ENCODE measurements at places on chromosomes 2 and 18.
A peak's percentile ranks its signal among the peaks of the same experiment; 100 is the strongest.

GRCh38 chr18:77140439-77141109 is 8.0 kb upstream of the MBP start:
- peak; percentile 73 for DNase-seq

- no peak for DNase-seq
Measured at GRCh38 chr2:211259831-211260476, 703.6 kb downstream of the CPS1 start.

- DNase-seq = no peak
Measured at GRCh38 chr2:207014424-207014823, 75.1 kb downstream of the CPO start.

DNA sequence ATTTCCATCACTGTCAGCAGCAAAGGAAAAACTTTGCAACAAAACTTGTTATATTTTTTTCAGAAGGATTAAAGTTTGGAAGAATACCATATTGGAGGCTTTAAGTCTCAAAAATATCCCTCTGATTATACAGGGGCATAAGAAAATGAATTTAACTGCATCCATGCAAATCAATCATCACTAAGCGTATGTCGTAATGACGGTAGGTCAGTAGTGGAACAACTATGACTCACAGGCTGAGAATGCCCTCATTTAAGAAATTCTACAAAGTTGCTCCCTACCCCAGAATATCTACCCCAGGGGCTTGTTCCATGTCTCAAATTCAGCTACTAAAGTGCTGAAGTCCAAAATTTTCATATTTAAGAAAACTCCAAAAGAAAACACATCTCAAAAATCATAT is 12.5 kb upstream of the NAB1 start:
- no peak for DNase-seq

DNA sequence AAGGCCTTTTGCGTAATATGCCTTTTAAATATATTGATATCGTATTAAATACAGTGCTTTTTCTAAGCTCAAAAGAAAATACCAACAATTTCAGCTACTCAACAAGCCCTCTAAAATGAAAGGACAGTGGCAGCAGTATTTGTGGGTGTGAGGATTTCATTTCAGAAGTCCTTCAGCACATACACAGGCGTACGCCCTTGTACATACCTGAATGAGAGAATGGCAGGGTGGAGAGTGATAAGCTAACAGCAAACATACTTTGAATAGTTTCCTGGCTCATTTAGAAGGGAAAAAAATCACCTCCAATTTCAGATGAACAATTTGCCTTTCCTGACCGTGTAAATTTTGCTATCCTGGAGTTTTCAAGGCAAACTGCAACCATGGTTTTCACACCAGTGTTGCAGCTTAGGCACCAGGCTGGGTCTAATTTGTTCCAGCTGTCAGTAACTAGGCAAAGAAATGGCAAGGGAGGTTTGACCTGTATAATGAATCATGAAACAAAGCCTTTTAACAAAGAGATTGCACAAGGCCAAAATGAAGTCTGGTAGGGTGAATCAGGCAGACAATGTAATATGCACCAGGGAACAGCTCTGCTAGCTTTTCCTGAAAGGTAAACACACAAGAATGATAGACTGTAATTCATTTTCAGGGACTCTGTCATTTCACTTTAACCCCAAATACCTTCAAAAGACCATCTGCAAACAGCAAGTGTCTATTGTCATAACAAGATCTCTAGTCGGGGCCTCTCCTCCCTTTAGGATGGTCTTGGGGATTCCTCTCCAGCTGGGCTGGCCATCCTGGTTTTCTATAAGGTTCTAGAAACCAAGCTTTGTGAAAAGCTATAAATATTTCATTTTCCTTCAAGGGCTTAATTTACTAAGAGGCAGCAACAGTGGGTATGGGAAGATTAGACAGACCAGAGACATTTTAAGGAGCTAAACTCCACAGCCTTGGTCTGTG is 11.5 kb downstream of the ANKRD29 start:
- no peak for DNase-seq

DNA sequence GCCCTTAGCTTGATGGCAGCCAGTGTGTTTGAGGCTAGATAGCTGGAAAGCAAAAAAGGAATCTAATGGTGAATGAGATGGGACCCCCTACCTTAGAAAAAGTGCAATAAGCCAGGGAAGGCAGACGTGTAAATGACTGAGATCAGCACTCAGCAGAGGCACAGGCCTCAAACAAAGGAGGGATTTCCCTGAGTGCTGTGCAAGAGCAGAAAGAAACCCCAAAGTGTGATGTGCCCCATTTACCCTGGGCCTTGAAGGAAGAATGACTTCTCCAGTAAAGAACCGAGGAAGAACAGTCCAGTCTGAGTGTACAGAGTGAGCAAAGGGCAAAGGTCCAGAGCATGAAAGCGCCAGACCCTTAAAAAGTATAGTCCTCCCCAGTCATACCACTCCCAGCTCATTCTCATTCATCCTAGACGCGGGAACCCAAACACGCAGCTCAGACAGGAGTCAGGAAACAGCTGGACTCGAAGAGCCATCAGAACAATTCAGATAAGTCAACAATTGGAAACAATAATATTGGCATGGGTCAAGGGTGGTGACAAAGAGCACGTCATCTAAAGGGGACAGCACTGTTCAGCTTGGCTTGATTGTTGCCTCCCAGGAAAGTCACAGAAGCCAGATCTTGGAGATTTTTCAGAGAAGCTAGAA is 121.7 kb downstream of the INO80D start:
- DNase-seq = no peak

DNA sequence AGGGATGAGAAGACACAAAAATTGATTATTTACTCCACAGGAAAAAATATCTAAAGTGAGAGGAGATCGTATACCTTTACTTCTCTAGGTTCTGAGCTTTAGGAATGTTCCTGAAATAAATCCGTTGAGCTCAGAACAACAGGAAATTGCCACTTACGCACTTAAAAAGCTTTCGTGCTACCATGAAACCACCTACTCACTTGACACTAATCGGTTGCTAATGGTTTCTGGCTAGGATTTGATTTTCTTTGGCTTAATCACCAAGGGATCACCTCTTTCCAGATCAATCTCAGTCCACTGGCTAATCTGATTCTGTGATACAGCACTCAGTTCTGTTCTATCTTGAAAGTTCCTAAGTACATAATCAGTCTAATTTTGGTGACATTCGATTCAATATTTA is 419.6 kb downstream of the DLGAP1 start:
- no peak for DNase-seq

DNA sequence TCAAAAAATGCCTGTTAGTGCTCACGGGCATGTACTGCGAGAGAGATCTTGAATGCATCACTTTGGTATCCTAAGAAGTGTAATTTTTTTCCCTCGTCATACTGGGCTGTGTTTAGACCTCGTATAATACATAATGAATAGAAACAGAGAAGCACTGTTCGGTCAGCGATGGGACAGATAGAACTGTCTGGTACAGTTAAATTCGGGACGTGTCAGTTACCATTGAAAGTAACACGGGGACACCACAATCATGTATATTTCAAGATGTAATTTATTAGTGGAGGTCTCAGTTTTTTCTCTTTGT is 1.8 kb downstream of the PKP4 start:
- no peak for DNase-seq

GRCh38 chr18:11020877-11021414 is 128.4 kb downstream of the PIEZO2 start:
- DNase-seq = no peak

- DNase-seq = no peak
Measured at GRCh38 chr2:213086050-213086449, 65.4 kb downstream of the IKZF2 start.

DNA sequence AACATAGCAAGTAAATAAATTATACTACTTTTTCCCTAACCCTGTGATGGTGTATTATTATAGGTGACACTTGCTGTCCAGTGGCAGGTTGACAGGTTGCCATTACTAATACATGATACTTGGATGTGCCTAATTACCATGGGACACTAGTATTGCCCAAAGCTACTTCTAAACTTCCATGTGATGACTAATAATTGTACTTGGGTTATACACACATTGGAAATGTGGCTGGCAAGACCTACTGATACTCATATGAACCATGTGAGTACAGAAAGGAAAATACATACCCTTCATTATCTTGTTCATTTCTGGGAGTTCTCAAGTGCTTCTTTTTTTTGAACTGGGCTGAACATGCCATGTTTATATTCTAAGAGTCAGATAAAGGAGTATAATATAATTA is 156.4 kb downstream of the IKZF2 start:
- DNase-seq = no peak

DNA sequence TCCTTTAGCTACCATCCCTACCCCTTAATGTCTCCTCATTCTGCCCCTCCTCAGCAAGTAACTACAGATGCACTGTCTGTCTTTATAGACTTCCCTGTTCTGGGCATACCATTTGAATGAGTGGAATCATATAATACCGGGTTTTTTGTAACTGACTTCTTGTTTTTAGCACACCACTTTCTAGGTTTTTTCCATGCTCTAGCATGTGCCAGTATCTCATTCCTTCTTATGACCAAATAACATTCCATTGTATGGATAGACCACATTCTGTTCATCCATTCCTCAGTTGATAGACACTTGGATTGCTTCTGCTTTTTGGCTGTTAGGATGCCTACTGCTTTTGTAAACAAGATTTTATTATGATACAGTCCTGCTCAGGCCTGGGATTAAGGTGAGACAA is 154.7 kb downstream of the TSN start:
- DNase-seq = no peak

DNA sequence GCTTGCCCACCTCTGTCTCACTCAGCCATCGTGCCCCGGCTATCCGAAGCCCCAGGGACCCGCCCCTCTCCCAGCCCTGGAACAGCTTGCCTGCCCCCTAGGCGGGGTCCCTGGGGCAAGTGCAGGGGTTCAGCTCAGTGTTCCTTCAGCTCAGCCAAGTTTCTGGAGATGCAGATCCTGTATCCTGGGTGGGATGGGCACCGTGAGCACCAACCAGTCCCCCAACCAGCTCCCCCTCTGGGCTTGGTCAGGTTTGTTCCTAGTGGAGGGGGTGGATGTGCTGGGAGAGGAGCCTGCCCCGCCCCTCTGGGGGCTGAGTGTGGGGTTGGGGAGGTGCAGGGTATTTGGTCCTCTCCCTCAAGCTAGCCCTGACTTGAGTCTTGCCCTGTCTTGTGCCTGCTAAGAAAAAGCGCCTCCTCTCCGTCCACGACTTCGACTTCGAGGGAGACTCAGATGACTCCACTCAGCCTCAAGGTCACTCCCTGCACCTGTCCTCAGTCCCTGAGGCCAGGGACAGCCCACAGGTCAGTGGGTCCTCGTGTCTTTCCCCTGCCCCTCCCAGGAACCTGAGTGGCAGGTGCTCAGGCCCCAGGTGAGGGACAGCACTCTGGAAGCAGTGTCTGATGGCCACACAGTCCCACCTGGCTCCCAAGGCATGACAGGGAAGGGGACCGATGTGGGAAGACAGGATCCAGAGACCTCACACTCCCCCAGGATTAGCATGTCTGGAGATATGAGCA is 32.6 kb downstream of the MLPH start:
- DNase-seq = no peak

DNA sequence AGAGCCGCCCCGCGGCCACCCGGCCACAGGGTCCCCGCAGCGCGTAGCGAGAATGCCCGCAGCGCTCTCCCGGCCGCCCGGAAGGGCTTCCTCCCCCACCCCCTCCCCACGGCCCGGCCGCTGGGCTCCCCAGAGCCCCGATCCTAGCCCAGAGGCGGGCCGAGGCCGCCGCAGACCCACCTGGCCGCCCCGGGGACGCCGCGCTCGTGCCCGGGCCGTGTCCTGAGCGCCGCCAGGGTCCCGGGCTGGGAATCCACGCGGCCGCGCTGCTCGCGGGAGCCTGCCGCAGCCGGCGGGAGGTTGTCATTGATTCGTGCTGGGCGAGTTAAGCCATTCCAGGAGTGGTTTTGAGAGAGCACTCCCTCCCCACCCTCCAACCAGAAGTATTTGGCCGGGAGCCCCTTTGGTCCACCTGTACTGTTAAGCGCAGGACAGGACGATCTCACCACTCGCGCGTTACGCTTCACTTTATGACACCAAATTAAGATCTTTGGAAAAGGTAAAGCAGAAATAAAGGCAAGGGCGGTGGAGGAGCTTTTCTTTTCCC is 206.4 kb upstream of the SMAD2 start:
- DNase-seq = no peak

DNA sequence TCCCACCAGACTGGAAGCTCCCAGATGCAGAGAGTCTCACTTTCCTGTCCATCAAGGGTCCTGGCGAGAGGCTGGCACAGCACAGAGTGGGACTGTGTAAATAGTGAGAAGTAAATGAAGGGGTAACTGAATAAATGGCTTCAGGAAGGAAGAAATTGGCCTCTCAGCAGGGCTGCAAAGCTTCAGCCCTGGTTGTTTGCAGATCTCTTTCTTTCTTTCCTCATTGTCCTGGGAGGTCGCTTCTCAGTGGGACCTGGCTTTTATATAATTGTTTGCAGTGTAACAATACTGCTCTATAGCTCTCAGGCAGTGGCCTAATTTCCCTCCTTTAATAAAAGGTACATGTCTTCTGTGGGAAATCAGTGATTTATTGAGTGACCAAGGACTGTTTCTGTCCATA is 74.9 kb upstream of the GPR45 start:
- DNase-seq = no peak

GRCh38 chr2:236049981-236050380 is 118.2 kb downstream of the GBX2 start:
- DNase-seq = no peak

DNA sequence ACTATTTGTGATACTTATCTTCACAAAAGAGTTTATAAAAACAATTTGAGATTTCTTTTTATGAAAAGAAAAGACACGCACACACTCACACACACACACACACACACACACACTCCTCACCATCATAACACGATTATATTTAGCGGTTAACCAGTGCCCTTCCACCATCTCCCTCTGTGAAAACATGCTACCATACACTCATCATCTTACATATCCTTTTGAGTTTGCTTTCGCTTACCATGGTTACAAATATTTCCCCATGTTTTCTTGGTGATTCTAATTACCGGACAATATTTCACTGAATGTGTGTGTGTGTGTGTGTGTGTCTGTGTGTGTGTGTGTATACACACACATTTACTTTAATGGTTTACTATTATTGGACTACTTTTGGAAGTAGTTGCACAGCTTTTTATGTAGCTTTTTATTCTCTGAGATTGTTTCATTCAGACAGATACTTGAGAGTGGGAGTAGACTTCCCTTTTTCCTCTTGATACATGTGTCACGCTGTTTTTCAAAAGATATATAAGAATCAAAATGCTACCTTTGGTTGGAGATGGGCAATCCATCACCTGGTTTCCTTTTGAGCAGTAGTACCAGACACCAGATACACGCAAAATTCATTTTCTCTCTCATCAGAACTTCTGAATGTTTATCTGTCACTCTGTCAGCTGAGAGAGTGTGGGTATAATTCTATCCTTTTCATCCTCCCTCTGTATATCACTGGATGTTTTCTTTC is 138.1 kb downstream of the SETBP1 start:
- no peak for DNase-seq

GRCh38 chr2:101251844-101252407 is 760 bp upstream of the CNOT11 start:
- DNase-seq = peak; percentile 44

GRCh38 chr18:56919190-56919589 is 227.7 kb upstream of the BOD1L2 start:
- no peak for DNase-seq
